ENCODE measurements at places on chromosomes 16 and 17.

- no peak for DNase-seq
Observed at GRCh38 chr17:71902894-71903506, 217.8 kb upstream of the SOX9 start.

- no peak for DNase-seq
Observed at GRCh38 chr16:89020068-89020924, 43.3 kb upstream of the CBFA2T3 start.

DNA sequence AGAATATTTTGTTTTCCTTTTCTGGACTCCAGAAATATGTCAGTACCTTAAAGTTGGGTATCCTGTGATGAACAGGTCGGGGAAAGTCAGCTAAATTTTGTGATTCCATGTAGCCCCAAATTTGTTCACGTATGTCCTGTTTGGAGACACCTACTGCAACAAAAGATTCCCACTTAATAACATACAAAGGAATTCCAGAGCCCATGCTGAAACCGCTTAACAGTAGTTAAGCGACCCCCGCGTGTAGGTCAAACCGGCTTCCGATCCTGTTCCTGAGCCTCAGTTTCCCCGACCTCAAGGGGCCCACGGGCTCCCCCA lies 477 bp downstream of the MTHFSD start:
- no peak for DNase-seq

DNA sequence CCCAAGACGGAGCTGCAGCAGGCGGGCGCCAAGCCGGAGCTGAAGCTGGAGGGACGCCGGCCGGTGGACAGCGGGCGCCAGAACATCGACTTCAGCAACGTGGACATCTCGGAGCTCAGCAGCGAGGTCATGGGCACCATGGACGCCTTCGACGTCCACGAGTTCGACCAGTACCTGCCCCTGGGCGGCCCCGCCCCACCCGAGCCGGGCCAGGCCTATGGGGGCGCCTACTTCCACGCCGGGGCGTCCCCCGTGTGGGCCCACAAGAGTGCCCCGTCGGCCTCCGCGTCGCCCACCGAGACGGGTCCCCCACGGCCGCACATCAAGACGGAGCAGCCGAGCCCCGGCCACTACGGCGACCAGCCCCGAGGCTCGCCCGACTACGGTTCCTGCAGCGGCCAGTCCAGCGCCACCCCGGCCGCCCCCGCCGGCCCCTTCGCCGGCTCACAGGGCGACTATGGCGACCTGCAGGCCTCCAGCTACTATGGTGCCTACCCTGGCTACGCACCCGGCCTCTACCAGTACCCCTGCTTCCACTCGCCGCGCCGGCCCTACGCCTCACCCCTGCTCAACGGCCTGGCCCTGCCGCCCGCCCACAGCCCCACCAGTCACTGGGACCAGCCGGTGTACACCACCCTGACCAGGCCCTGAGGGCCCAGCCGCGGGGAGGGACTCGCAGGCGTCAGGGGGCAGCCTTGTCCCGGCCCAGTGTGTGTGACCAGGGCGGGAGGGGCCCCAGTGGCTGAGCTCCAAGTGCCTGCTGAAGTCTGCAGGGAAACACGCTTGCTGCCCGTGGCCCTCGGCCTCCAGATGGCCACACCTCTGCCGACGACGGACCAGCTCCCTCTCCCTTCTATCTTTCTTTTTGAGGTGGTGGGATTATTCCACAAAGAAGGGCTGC lies 3.4 kb downstream of the SOX8 start:
- no peak for DNase-seq

- no peak for DNase-seq
Observed at GRCh38 chr16:75007443-75007842, 8.6 kb downstream of the ZNRF1 start.

DNA sequence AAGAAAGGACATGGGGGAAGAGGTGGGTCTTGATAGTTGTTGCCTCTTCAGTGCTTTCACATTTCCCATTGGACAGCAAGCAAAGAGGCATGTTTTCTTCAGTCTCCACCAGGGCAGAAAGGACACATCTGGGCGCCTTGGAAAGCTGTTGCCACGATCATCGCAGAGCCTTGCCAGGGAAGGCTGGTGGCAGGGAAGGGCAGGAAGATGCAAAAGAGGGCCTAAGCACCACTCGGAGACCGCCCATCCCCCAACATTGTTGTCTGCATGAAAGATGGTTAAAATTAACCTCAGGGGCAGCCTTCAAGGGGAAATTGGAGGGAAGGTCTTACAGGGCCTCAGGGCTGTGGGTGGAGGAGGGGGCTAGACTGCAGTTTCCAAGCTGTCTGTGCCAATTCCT lies 114.2 kb downstream of the SOX9 start:
- no peak for DNase-seq

DNA sequence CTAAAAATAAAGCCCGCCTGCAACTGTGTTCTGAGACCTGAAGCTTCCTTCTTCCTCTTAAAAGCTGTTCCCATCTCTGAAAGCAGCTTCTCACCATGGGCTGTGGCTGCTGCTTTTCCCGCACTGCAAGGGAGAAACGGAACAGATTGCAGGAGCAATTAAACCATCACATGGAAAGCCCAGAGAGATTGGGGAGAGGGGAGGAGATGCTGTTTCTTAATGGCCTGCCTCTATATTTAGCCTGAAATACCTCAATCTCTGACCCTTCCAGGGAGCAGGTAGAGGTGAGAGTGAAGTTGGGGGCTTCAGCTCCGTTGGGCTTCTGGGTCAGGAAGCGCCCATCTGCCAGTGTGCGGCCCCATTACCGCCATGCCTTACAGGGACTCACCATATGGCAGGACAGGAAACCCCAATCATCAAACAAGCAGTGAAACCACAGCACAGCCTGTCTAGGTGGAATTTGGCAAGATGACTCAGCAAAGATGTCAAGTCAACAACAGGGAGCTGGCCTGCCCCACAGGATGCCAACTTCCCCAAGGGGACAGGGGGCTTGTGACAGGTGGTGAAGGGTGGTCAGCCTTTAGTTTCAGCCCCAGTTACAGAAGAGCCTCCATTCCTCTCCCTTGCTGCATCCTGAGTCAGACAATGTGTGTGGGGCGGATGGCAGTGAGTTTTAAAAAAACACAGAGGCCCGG lies 286.6 kb upstream of the CCL2 start:
- no peak for DNase-seq

DNA sequence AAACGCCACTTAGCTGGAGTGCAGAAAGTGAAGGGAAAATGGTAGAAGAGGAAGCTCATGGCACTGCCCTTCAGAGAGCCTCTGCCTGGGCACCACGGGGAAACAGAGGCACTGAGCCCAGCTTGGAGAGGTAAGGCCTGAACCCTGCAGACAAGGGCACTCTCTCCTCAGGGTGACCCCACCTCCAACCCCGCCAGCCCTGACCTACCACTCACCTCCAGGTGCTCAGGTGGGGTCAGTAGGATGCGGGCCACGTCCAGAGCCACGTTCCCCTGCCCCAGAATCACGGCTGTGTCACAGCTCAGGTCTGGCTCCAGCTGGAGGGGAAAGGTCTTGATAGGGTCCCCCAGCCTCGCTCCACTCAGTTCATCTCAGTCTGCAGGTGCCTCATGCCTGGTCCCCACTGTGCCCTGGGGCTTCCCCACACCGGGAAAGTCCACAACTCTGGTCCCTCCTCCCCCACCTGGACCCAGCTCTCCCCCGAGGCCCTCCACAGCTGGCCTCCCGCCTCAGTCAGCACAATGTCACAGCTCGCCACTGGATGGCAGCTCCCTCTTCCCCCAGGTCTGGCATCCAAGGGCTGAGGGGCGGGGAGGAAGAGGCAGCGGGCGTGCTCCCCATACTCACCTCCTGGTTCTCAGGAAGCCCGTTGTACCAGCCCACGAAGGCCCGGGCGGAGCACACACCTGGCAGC lies 6.0 kb upstream of the GRIN2C start:
- no peak for DNase-seq

- peak; percentile 17 for DNase-seq
Observed at GRCh38 chr17:6231886-6232731, 161.9 kb downstream of the WSCD1 start.

DNA sequence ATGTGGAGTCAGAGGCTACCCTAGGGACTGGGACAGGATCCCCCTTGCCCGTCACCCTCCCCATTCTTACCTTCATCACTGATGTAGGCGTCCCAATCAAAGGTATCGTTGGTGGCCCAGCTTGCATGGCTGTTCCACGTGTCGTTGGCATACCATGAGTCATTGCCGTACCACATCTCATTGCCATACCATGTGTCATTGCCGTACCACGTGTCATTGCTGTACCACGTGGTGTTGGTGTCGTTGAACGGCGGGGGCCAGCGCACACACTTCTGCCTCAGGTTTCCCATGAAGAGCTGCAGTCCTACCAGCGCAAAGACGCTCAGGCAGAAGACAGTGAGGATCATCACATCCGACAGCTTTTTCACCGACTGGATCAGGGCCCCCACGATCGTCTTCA lies 4.8 kb downstream of the SCN4A start:
- DNase-seq, result no peak

DNA sequence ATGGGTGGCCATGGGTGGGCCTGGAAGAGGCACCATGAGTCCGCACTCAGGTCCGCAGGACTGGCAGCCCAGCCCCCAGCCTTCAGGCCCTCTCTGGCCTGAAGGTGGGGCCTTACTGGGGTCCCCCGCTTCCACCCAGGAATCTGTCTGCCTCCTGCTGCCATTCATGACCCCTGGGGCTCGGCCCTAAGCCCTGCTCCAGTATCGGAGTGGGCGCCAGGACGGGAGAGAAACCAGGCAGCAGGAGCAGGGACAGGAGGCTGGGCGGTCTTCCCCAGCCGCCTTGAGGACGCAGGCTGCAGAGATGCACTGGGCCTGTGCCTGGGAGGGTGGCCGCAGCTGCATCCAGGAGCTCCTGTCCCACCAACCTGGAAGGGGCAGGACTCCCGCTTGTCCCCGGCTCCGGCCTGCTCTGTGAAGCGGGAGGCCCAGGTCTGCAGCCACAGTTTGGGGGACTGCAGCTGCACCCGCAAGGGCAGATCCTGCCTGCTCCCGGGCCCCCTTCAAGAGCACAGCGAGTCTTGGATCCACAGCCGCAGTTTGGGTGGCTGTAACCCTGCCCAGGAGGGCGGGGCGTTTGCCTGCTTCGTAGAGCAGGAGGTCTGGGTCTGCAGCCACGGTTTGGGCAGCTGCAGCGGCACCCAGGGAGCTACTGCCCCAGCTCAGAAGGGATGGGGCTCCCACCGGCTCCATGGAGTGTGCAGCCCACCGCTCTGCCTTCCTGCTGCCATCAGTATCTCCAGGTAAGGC lies 81.8 kb upstream of the DNAJA2 start:
- no peak for DNase-seq

DNA sequence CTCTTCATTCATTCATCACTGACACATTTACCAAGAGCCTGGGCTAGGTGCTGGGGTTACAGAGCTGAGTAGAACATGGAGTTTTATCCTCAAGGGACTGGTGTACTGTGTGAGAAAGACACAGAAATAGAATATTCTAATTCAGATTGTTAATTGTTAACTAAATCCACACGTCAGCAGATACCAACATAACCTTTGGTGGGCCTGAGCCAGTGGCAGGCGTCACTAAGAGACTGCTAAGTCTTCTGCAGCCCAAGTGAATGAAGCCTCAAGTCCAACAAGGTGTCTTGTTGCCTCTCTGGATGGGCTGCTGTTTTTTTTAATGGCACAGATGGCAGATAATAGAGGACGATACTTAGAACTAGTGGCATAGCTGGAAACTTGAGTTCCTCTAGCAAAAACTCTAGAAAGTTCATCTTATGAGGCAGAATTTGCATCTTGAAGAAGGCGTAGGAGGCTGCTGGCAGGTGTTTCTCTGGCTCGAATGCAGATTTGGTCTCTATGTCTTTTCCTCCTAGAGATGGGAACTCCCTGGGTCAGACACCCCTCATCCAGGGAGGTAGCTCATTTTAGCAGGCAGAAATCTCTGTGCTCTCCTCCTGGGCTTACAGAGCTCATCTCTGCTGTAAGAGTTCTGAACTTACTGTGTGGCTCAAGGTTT lies 179.5 kb downstream of the NTN1 start:
- DNase-seq, result no peak

GRCh38 chr16:57565461-57565860 lies 23.0 kb downstream of the ADGRG5 start:
- DNase-seq, result no peak

DNA sequence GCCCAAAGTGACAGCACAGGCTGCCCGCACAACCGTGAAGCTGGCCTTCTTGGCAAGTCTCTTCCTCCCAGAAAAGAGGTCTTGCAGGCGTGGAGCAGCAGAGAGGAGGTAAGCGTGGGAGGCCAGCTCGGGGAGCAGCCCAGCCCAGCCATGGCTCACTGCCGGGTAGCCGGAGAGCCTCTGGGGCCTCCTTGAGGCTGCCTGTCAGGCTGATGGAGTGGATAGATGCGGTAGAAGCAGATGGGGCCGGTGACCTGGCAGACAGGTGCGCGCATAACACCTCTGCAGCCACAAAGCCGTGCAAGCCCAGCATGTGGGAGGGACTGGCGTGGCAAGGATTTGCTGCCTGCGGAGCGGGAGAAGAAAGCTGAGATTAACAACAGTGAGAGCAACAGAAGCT lies 17.1 kb upstream of the DOK4 start:
- DNase-seq, result no peak
